Stimulated activated CD8-positive, alpha-beta memory T cell treated with anti-CD3 and anti-CD28 coated beads, Interleukin-7, amount 100 ng/mL, for 1 hour (primary cell): ENCODE measurements at places on chromosomes 6 and 20.

GRCh38 chr6:116351101-116351500, 19.6 kb upstream of the DSE start:
- DNase-seq = no peak

DNA sequence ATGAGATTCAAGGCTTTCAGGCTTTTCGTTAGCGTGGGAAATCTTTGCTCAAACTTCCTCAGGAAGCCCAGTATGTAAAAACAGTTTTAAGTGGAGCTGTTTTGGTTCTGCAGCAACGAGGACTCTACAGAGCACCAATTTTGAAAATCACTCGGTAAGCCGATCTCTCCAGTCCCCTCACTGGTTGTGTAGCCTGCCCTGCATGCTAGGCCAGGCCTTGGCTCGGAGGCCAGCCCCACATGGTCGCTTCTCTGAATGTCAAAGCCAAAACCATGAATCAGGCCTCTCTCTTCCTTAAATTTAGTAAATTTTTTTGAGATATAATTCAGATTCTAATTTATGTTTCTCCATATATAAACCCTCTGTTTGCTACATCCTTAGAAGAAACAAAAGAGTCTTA, 108.0 kb downstream of the CHD6 start:
- no peak for DNase-seq

DNA sequence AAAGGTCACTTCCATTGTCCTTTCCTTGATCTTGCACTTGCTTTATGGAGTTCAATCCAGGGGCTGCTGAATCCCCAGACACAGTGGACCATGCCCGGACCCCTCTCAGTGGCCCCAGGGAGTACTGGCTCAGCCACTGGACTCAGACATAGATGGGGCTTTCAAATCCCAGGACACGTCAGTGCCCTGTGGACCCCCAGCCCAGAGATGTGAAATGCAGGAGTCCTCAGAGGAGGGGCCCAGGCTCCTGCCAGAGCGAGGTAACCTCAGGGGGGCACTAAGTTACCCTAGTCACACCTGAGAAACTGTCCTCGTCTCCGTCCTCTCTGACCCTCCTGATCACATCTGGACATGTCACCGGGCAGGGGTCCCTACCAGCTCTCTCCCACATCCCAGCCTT, 18.7 kb upstream of the APMAP start:
- no peak for DNase-seq

DNA sequence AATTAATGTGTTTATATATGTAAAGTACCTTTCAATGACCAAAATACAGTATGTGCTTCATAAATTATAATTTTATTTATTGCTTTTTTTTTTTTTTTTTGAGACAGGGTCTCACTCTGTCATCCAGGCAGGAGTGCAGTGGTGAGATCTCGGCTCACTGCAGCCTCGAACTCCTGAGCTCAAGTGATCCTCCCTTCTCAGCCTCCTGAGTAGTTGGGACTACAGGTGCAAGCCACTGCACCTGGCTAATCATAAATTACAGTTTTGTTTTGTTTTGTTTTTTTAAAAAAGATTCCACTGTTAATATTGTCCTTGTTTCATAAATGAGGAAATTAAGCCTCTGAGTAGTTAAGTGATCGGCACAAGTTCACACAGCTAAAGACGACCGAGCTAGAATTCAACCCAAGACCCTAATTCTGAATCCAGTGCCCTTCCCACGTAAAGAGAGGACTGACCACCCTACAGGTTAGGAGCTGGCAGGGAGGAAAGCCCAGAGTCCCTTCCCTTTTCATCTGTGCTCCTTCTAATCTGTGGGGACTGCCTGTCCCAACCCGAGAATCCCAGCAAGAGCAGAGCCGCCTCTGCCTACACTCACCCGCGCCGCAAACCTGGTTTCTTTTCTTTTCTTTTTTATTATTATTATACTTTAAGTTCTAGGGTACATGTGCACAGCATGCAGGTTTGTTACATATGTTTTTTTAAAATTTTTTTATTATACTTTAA, 8.5 kb upstream of the GDF5 start:
- DNase-seq = no peak
